ENCODE measurements at places on chromosomes 2 and 18.

- DNase-seq: no peak
These were observed 61.3 kb downstream of the CUL3 start for GRCh38 chr2:224523626-224524577.

DNA sequence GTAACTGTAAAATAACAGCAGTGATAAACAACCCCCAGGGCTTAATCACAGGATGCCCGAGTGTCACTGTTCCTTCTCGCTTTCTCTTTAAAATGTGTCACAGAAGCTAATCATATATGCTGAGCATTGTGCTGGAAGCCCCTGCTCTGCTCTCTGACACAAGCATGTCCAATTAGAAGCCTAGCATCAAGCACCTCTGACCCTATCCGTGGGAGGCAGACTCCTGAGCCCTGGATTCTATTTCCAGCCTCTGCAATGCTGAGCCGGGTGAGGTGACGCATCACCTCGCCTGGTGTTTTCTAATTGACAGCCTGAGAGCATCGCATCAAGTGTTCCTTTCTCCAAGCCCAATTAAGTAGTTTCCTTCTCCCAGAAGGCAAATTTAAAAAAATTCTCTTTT, 19.7 kb upstream of the SCG2 start:
- DNase-seq: no peak

DNA sequence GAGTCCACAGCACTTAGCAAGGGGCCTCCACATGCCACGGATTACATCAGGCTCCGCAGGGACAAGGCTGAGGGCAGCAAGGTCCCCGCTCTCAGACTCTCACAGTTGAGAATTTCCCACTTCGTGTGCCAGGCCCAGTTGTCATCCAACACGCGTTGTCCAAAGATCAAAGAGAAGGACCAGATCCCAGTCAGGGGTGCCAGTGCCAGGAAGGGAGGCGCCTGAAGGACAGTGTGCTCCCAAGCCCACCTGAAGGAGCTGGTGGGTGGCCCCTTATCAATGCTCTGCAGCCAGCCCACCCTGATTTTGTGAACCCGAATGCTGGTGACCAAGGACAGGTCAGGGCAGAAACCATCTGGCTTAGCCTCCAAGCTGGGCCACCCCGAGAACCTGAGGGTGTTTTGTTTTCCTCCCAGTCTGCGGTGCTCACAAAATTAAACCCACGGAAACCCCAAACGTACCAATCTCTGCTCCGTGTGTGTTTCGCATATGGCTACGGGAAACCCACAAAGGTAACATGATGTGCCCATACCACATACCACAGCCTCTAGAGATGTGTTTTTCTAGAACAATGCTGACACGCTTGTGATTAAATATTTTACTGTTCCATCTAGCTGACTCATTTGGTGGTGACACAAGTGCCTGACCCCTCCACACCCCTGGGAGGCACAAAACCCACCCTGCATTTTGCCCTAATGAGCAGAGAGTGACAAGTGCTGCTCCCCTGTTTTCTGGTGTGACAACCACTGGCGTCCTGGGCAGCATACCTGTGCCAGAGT, 24.5 kb downstream of the CRACDL start:
- DNase-seq: peak; percentile 1

GRCh38 chr2:128311755-128312341, 6.8 kb downstream of the HS6ST1 start:
- peak; percentile 2 for DNase-seq

DNA sequence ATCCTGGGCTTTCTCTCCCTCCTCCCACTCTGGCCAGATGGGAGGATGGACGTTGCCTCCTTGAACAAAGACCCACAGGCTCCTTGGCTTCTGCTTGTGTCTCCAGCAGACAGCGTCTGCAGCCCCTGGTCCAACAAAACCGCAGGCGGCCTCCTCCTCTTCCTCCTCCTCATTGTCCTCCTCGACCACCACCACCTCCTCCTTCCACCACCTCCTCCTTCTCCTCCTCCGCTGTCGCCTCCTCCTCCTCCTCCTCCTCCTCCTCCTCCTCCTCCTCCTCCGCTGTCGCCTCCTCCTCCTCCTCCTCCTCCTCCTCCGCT, 45.7 kb upstream of the ALPP start:
- DNase-seq: no peak

DNA sequence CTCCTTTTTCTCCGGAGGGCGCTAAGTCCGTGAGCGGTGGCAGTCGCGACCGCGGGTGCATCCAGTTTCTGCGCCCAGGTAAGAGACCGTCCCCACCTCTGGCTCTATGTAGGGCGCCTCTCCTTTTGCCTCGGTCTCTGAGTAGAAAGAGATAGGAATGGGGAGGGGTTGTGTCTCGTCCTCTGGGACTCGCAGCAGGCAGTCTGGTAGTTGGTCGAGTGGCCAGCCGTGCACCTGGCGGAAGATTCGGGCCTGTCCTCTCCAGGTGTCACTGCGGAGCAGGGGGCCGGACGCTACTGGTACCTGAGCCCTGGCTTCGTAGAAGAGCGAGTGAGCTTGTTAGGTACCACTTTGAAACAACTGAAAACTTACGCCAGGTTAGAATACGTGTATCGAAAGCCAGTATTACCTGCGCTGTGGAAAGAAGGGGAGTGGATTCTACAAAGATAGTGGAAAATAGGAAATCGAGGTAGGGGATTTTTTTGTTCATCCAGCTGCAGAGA, 403 bp downstream of the MAP2 start:
- DNase-seq: peak; percentile 8

DNA sequence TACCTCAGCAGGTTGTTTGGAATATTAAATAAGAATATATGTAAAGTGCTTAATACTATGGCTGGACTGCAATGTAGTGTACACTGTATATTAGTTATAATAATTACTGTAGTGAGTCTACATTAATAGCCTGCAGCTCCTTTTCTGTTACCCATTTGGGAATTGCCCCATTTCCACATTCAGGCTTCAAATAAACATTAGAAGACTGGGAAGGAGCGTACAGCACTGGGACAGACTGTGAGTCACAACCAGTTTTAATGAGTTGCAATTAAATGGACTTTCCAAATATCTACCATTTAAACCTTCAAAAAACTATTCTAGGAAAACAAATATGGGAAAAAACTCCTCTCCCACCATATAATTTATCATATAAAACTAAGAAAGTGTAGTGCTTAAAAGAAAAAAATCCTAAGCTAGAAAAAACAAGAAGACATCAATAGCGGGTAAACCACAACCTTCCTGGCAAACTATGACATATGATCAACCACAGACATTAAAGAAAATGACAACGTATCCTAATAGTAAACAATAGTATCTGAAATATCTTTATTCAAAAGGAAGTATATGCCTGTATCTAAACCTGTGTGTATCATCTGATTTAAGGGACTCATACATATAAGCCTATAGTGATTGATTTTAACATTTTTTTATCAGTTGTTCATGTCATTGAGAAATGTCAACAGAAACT, 86.1 kb downstream of the TRIP12 start:
- DNase-seq: no peak

DNA sequence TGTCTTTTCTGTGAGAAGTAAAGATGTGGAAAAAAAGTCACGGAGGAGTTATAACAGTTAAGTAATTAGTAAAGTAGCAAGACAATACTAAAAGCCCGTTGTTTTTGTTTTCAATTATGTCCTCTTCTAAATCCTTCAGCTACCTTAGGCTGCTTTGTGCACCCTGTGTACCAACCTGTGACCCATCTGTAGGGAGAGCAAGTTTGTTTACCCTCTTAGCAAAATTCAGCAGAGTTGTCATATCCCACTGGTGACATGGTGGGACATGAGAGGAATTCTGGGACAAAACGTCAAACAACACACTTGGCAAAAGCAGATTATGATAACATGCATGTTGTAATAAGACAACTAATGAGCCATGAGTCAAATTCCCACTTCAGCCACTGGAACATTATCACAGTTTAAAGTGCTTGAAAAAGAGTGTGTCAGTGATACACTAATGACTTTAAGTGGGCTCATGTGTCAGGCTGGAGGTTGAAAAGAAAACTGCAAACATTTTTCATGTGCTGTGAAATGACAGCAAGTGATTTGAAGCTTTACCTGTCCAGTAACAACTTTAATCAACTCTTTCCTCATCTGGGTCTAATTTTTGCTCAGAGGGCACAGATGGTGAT, 392.8 kb upstream of the ACVR2A start:
- no peak for DNase-seq

GRCh38 chr2:99879481-99879880, 262.9 kb downstream of the AFF3 start:
- DNase-seq: no peak

DNA sequence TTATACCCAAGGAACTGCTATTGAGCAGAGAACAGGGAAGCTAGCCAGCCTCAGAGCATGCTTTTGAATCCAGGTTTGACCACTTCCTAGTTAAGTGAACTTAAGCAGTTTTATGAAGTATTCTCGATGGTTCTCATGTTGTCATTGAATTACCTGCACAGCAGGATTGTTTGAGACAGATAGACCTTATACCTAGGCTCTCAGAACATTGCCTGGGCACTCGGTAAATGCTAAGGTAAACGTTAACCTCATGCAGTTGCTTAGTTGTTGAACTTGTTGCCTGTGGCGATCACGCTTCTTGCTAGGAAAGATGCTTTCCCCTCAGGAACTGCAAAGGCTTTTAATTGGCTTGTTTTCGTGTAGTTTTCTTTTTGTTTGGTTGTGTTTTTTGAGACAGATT, 34.0 kb upstream of the CHMP1B start:
- DNase-seq: no peak

All from Ammon's horn (tissue), 1 donor.